ENCODE measurements at places on chromosomes 3 and 15.

- no peak for DNase-seq
Observed at GRCh38 chr15:35886765-35887164, 340.8 kb upstream of the DPH6 start.

DNA sequence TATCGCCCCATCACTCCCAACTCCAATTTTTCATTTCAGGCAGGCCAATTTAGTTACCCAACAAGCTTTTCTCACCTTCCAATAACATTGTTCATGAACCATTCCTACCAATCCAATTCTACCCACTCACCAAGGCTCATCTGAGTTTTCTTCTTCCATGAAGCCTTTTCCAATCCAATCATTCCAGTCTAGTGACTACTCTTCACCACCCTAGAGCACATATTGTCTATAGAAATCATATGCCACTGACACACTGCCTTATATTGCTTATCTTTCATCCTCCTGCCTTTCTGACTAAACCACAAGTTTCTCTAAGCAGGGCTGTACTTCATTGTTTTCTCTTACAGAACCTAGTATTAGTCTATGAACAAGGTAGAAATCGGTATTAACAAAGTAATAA is 11.4 kb downstream of the CCDC14 start:
- DNase-seq: no peak

DNA sequence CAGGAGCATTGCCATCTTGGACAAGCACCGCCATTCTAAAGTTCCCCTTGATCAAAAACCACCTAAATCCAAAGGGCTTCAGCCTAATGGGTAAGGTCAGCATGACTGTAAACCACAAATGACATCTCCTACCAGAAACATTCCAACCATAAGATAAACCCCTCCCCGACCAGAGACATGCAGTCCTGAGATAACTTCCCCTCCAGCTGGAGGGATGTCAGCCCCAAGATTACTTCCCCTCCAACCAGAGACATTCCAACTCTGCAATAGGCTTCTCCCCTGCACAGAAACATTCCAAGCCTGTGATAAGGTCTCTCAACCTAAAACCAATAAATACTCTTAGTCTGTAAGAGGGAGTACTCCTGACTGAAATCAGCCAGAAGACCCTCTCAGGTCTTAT is 62.7 kb upstream of the DNAJC19 start:
- no peak for DNase-seq

DNA sequence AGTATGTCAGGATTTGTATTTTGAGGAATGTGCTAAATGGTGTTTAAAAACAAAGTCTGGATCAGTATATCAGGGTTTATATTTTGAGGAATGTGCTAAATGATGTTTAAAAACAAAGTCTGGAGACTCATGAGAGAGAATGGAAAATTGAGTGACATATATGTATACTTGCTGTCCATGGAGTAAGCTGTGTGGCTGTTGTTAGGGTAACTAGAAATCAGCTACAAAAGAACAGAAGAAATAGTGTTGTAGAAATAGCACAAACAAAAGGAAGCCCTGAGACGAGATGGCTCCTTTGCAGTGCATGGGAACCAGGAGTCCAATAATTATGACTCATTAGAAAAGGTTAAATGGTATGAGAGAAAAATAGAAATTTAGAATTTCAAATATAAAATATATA is 282.7 kb upstream of the MANF start:
- no peak for DNase-seq

- DNase-seq: no peak
Observed at GRCh38 chr3:24263069-24263668, 231.5 kb downstream of the THRB start.

DNA sequence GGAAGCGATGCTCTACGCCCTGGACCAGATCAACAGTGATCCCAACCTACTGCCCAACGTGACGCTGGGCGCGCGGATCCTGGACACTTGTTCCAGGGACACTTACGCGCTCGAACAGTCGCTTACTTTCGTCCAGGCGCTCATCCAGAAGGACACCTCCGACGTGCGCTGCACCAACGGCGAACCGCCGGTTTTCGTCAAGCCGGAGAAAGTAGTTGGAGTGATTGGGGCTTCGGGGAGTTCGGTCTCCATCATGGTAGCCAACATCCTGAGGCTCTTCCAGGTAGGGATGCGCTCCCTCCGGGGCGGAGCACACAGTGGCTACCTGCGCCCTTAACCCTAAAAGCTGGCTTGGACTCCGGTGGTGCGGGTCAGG is 698 bp downstream of the GRM7 start:
- no peak for DNase-seq

DNA sequence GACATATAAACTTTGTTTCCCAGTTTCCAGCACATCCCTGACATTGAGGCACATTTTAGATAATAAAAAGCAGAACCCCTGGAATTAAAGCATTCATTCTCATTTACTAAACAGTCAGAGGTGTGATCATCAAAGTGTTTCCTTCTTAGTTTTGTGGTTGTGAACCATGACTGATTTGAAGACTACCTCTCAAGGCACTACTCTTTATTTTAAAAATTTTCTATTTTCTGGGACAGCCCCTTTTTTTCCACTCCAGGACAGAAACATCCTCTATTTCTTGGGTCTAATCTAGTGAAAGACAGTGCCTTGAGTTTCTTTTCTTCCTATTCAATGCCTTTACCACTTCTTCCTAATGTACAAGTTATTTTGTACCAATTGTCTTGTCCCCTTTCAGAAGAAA is 5.2 kb downstream of the SST start:
- no peak for DNase-seq

DNA sequence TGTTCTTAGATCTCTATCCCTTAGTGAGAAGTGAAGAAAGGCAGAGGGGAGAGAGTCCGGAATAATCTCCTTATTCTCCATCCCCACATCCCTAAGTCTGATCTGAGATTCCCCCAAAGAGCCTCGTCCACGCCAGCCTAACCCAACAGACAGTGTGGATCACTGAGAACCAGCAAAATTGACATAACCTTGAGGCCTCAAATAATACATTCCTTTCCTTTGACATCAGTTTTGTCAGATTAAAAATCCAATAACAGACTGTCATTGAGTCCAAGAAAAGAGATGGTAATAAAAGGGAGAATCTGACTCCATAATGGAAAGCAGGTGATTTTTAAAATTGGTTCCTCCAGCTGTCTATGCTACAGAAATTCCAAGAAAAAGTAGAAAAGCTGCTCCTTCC is 7.7 kb upstream of the SIAH2 start:
- DNase-seq: no peak

DNA sequence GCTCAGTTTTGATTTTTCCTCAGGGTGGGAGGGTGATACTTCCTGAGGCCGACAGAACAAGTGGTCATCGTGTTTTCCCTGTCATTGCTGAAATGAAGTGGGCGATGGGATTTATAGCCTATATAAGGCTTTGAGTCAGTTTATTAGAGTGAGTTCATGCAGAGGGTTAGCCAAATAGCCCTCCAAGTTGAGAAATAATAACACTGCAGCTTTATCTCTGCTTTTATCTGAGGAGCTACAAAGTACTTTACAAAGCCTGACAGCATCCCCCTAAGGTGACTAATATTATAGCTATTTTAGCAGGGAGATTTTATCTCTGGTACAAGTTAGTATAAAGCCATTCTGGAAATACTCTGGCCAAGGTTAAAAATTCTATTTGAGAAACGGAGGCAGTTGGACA is 389.6 kb downstream of the MFSD1 start:
- no peak for DNase-seq

DNA sequence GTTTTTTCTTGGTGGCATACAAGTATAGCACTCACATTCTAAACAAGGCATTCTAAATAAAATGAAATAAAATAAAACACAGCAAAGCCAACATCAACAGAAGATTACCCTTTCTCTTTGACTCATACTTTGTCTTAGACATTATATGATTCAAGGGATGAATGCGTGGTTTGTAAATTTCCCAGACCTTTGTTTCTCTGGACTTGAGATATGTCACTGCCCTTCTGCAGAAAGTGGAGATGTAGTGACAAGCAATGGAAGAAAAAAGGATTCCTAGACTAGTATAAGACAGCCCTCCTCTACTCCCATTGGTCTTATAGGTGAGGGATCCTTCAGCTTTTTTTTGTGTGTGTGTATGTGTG is 22.4 kb downstream of the NANOGP8 start:
- DNase-seq: no peak

DNA sequence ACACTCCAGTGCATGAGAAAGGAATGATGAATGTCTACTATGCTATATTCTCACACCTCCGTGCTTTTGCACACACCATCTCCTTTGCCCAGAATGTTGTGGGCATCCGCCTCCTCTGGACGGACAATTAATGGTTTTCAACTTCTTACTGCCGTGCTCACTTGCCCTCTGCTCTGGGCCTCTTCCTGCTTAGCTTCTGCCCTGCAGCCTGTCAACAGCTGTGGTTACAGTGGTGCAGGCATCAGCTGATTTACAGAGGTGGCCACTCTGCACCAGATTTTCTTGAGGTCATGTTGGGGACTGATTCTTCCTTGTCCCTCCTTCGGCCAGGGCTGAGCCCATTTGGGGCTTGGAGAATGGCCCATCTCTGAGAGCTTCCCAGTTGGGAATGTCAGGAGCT is 56.5 kb upstream of the TMEM115 start:
- DNase-seq: no peak

- DNase-seq: peak; percentile 39
Observed at GRCh38 chr3:34260271-34261000, 462.0 kb downstream of the PDCD6IP start.

DNA sequence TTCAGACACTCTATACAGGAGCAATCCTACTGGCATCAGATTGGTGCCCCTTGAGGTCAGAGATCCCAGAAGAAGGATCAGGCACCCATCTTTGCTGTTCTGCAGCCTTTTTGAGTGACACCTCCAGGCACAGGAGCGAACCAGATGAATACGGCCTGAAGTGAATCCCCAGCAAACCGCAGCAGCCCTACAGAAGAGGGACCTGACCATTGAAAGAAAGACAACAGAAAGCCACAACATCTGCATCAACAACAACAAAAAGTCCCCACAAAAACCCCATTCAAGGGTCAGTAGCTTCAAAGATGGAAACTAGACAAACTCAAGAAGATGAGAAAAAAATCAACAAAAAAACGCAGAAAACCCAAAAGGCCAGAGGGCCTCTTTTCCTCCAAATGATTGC is 130.4 kb downstream of the PPM1L start:
- no peak for DNase-seq

GRCh38 chr3:13348661-13349396 is 71.3 kb downstream of the NUP210 start:
- no peak for DNase-seq

DNA sequence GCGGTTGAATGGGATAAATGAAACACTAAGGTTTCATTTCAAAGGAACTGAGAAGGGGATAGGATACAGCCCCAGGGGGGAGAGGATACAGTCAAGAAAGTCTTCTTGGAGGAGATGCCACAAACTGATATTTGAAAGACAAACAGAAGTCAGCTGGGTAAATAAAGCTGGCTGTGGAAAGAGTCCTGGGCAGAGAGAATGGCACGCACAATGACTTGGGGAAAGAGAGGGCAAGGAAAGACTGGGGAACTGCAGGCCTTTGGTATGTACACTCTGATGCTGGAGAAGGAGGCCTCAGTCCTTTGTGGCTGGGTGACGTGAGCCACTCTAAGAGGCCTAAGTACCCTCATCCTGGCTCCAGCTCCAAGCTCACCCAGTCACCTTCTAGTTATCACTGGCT is 45.2 kb upstream of the LMCD1 start:
- peak; percentile 29 for DNase-seq

GRCh38 chr3:52347716-52348635 is 31.9 kb downstream of the DNAH1 start:
- no peak for DNase-seq

GRCh38 chr3:196504556-196504955 is 988 bp upstream of the RNF168 start:
- no peak for DNase-seq
